Naive thymus-derived CD4-positive, alpha-beta T cell (primary cell): ENCODE measurements at places on chromosomes 3 and 15. TPM values are rescaled to one million over a fixed set of nuclear protein-coding genes. Genes with fewer than 3 reads are reported as not detected.

GRCh38 chr3:85785766-85786165 lies 827.0 kb downstream of the CADM2 start:
- DNase-seq = no peak
- no peak overlapping the region for H3K4me3 ChIP-seq
- H3K36me3 ChIP-seq = no peaks in the 10 kb centered on the region
- no peak overlapping the region for H3K27ac ChIP-seq

Gene RASL12
- polyA plus RNA-seq = not detected

DNA sequence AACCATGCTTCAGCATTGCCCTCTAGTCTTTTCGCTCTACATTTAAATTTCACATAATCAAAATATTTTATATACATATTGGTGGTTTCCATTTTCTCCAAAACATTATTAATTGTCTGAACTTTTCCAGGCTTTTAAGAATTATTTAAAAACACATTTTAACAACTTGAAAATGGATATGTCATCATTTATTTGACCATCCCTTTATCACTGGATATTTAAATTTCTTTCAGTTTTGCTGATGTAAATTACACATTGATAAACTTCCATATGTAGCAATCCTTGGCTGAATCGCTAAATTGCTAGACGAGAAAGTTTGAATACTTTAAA lies 146.0 kb downstream of the ATP10A start:
- no peaks in the 10 kb centered on the region for H3K27me3 ChIP-seq
- no peak overlapping the region for H3K27ac ChIP-seq
- no peaks in the 10 kb centered on the region for H3K4me1 ChIP-seq
- no peak for DNase-seq
- peaks cover 74% of the 10 kb centered on the region for H3K36me3 ChIP-seq

DNA sequence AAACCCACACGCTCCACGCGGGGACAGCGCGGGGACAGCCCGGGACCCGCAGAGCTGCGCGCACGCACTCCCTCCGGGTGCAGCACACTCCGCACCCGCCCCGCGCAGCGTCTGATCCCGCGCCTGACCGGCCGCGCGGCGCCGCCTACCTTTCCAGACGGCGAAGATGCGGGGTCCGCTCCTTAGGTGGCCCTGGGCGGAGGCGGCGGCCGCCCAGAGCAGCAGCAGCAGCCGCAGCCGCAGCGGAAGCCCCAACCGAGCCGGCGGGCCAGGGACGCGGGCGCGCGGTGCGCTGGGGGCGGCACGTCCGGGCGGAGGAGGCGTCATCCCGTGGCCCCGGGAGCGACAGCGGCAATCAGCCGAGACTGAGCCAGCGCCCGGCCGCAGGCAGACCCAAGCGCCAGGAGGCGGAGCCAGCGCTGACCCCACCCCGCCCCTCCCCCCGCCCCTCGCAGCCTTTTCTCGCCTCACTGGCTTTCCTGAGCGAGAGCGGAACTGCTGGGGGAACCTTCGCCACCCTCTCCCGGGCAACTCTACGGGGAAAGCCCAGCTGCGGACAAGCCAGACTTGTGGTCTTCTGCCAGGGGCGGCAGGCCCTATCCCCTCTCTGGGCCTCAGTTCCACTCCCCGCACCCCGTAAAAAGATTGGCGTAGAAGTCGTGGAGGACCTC lies at the start of gene SEMA7A:
SEMA7A (minus strand) TSS at position 367 of the 671 bp plus-strand sequence; CDS start at position 327, 40 bp downstream.
- H3K4me3 ChIP-seq = peak within 1 kb of the TSS; percentile 50

Gene CXCR6
- polyA plus RNA-seq = 0.18 TPM

Gene FETUB
- not detected for polyA plus RNA-seq

DNA sequence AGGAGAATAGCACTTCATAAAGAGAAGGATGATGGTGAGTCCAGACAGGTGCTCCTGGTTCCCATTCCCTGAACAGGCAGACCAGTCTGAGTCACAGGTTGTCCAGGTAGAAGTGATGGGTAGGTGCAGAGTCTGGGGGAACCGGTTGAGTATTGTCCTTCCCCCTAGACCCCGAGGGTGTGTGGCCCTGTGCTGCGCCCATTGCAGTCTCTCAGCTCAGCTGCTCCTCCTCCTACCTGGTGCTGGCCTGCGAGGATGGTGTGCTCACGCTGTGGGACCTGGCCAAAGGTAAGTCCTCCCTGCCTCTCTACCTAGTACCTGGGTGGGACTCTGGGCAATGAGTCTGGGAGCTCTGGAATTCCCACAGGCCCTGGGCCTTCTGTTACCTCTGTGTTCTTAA lies 19.8 kb downstream of the MESP1 start:
- H3K27me3 ChIP-seq = no peaks in the 10 kb centered on the region
- H3K4me1 ChIP-seq = no peaks in the 10 kb centered on the region
- no peak overlapping the region for H3K4me3 ChIP-seq
- H3K36me3 ChIP-seq = no peaks in the 10 kb centered on the region
- H3K27ac ChIP-seq = no peak overlapping the region

DNA sequence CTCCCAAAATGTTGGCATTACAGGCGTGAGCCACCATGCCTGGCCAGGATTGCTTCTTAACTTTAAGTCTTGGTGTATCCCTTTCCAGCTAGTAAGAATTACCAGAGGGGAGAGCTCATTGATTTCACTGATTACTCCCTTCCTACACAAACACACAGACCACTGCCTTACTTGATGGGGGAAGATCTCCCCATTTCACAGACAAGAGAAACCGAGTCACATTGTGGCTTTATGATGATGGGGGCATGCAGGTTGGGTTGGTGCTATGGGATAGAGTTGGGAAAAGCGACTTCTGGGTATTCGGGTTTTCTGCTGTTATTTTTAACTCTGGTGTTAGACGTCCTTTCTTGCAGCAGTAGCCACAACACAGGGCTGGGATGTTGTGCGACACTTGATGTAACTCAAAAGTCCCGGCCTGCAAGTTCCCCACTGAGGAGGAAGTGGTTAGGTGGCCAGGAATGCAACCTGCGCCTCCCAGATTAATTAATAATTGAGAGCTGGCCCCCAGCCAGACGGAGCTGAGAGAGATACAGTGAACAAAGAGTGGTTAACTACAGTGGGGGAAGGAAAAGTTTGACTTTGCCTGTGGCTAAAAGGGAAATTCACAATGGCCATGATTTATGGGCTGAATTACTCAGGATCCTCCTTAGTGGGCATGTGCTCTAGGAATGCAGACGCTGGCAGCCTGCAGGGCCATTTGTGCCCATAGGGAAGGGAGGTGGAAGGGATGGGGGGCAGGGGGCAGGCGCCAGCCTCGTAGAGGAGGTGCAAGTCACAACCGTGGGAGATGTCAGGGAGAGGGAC lies 63.6 kb downstream of the SMAD6 start:
- no peaks in the 10 kb centered on the region for H3K27me3 ChIP-seq
- no peaks in the 10 kb centered on the region for H3K4me1 ChIP-seq
- H3K4me3 ChIP-seq = no peak overlapping the region
- DNase-seq = no peak
- H3K27ac ChIP-seq = no peak overlapping the region

Gene CCDC80
- 0.08 TPM for polyA plus RNA-seq

Gene SLC22A13
- polyA plus RNA-seq = not detected

DNA sequence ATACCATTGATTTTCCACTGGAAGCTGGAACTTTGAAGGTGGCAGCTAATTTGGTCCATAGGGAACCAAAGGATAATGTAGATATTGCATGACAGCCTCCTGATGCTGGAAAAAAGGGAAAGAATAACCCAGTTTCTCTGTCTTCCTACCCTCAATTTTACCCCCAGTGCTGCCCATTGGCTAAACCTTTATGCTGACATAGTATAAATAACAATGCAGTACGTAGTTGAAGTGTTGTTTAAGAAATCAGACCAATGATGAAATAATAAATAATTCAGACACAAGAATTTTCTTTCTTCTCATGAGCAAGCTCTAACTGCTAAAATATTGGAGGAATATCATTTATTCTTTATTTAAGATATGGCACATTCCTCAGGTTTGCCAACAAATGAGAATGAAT lies 843.4 kb downstream of the EPHA3 start:
- no peaks in the 10 kb centered on the region for H3K4me1 ChIP-seq
- no peak for DNase-seq
- no peaks in the 10 kb centered on the region for H3K27me3 ChIP-seq
- no peak overlapping the region for H3K4me3 ChIP-seq
